ENCODE measurements at places on chromosomes 3 and 15.
A peak's percentile ranks its signal among the peaks of the same experiment; 100 is the strongest.

- no peak for DNase-seq
Measured at GRCh38 chr15:33215941-33216872, 21.7 kb upstream of the FMN1 start.

DNA sequence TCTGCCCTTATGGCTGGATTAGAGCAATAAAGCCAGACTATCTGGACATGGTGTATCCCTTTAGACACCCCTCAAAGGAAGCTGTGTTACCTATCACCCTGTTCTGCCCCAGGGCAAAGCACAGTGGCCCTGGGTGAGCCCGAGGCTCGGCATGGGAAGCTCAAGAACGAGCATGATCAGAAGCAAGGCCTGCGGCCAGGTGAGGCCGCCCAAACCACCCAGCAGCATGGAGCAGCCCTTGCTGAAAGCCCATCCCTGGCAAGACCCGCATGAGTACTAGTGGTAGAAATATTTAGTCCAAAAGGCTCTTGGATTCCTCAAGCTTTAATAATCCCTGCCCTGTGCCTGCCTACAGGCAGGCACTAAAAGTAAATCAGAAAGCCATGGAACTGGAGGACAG, 261.1 kb downstream of the MEX3B start:
- no peak for DNase-seq

- peak; percentile 18 for DNase-seq
Measured at GRCh38 chr3:107938143-107938542, 152.7 kb downstream of the CD47 start.

GRCh38 chr3:189626286-189626685, 4.9 kb upstream of the TP63 start:
- DNase-seq = no peak

DNA sequence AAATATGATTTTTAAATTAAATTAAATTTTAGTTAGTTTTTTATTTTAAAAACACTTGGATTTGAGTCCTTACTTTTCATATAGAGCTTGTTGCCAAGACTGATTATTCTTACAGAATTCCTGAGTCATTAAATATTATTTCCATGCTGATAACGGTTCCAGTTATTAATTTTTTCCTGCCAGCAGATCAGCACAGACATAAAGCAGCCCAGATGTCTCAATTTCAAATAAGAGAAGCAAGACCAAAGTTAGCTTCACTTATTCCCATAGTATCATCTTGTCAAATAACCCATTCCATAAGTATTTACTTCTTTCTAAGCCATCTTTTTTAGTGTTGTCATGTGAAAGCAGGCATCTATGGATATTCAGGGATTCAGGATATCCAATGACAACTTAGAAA, 75.3 kb downstream of the SSR3 start:
- DNase-seq = no peak

- peak; percentile 45 for DNase-seq
Measured at GRCh38 chr3:153284282-153284938, 122.4 kb downstream of the RAP2B start.

DNA sequence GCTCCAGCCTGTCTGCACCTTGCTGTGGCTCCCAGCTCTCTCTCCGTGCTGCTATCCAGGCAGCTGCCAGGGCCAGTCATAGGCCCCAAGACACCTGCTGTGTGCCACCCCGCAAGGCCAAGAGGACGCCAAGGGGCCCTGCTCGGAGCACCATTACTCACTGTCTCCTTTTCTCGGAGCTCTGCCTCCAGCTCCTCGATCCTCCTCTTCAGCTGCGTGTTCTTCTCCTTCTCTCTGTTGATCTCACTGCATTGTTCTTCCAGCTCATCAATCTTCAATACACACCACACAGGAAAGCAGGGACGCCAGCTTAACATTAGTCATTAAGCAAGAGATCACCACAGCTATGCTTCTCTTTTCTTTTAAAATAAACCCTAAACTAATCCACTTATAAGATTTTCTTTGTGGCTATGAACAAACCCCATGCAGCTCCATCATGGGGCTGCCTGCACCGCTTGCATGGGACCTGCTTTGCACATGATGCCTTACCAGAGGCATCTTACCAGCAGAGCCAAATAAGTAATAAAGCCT, 42.6 kb downstream of the WHAMM start:
- no peak for DNase-seq

- no peak for DNase-seq
Measured at GRCh38 chr3:192061426-192061825, 600.5 kb downstream of the PYDC2 start.

- no peak for DNase-seq
Measured at GRCh38 chr3:133937061-133937686, 41.5 kb upstream of the RAB6B start.

GRCh38 chr3:103127737-103128136, 692.9 kb downstream of the ZPLD1 start:
- no peak for DNase-seq

- no peak for DNase-seq
Measured at GRCh38 chr15:92840149-92840548, 60.0 kb upstream of the CHD2 start.

GRCh38 chr3:176867681-176868663, 329.3 kb downstream of the TBL1XR1 start:
- no peak for DNase-seq

- DNase-seq = no peak
Measured at GRCh38 chr3:146035366-146035765, 125.6 kb downstream of the PLOD2 start.

DNA sequence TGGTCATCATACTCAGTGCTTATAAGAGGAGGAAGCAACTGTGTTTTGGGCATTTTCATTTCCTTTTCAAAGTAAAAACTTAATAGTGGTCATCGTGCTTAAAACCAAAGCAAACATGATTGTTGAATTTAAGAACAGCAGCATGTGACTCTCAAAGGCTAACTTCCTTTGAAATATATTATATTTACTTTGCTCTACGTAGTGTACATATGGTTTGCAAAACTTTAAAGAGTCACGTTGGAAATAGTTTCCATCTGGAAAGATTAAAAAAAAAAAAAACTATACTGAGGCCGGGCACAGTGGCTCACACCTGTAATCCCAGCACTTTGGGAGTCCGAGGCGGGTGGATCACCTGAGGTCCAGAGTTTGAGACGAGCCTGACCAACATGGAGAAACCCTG, 367.9 kb upstream of the BCHE start:
- DNase-seq = no peak

DNA sequence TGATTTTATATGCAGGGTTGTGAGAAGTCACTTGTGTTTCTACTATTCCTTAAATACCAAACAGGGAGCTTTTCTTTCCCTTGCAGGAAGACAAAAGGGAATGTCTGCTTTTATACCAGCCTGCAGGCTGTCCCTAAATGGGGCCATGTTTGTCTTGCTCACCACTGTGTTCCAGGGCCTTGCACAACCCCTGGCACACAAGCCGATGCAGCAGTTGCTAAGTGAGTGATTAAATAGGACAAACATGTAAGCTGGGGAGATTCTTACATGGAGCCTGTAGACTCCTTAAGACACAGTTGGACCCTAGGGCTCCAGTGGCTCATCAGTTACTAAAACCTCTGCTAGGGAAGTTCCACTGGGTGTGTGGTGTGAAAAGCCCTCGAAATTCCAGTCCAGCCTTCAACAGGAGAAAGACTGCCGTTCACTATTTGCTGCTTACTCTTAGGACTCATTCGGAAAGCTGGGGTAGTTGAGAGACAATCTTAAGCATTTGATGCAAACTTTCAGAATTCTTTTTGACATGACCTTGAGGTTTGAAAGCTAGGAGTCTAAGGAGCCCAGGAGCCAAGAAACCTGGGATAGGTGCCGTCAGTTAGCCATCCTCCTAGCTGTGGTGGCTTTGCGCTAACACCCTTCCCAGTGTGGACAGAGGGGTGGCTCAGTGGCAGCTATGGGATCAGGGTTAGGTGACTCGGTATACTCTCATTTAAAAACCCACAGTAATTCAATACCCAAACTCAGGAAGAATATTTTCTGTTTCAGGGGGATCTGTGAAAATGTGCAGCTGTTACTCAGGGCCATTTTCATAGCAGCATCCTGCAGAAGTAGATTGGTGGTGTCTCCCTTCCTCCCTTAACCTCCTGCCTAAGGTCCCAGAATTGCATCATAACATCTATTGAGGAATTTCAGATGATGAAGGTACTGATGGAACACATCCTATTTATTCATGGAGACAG, 39.1 kb downstream of the SYNM start:
- peak; percentile 23 for DNase-seq

- DNase-seq = no peak
Measured at GRCh38 chr3:77800893-77801292, 761.0 kb downstream of the ROBO2 start.

DNA sequence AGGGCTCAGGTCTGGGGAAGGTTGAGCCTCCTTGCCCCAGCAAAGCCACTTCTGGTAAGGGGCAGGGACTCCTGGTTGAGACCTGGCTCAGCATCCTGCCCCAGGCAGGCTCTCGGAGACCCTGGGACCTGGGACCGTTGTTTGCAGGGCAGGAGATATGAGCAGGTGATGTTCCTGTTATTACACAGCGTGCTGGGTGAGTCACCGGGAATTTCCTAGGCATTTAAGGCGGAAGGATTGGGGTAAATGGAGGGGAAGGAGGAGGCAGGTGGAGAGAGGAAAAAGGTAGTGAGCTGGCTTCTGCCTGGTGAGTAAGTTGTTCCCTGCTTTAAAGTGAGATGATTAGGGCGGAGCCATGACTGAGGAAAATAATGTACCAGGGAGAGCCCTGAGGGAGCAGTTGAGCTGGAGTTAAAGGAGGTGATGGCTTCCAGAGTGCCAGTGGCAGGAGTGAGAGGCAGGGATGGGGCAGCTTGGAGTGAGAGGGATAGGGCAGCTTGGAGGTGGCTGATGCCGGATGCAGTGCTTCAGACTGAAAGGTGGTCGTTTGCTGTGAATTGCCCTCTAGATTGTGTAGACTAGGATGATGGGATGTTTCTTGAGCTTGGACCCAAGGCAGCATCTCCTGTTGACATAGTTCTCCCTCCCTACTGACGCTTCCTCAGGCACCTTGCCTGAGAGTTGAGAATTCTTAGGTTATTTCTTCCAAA, 79.4 kb downstream of the AAGAB start:
- DNase-seq = no peak

DNA sequence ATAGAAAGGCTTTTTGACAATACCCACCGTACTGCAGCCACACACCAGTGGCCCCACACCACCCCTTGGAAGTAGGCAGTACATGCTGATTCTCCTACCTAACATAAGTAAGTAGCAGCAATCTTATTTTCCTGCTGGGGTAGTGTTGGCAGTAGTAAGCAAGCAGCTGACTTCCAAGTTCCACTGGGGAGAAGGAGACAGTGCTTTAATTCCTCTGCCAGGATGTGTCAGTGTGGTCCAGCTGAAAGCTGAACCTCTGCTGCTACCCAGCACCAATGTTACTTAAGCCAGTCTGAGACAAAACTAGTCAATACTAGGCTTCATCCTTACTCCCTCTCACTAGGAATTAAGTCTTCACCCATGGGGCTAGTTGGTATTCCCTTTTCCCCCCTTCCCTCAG, 74.7 kb downstream of the DZIP3 start:
- DNase-seq = no peak

DNA sequence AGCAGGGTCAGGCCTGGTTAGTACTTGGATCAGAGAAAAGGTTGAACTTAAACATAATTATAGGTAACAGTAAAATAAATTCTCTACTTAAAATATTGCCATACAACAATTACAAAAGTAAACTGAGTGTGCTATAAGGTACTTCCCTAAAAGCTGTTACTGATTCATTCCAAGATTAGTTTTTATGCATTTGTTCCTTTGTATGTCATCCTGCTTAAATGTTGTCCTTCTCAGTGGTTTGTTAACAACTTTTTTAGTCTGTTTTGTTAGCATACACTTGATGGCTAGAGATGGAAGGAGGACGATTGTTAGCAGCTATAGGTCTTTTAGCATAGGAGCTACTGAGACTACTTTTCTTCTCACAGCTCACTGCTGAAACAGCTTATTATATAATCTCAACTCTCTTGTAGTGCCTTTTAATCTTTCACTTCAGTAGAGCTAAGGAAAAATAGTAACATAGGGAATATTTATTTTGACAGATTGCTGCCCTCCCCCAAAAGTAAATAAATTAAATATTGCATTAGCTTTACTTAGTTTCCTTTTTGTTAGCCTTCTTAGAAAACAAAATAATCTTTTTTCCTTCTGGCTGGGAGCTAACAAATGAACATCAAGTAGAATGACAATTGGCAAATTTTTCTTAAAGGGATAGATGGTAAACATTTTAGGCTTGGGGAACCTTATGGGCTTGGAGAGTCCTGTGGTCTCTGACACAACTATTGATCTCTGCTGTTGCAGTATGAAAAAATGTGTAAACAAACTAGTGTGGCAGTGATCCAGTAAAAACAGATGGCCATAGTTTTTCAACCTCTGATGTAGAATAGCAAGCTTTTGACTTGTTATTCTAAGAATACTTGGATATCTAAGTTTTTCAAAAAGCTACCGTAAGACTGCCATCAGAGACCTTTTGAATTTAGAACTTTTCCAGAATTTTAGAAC, 39.5 kb downstream of the USP8 start:
- no peak for DNase-seq

DNA sequence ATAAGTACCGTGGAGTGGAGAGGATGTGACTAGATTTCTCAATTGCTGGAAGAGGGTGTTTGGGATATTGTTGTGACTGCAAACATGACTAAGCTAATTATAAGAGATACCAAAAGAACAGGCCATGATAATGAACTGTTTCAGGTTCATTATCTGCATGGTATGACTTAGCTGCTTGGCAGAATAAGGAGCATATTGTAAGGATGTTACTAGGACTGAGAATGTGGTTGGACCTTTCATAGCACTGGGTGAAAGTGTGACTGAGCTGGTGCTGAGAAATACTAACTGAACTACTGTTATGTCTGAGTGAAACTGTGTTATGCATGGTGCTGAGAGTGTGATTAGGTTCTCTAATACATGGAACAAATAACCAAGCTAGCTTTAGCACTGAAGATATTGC, 11.0 kb downstream of the SCN10A start:
- DNase-seq = no peak

DNA sequence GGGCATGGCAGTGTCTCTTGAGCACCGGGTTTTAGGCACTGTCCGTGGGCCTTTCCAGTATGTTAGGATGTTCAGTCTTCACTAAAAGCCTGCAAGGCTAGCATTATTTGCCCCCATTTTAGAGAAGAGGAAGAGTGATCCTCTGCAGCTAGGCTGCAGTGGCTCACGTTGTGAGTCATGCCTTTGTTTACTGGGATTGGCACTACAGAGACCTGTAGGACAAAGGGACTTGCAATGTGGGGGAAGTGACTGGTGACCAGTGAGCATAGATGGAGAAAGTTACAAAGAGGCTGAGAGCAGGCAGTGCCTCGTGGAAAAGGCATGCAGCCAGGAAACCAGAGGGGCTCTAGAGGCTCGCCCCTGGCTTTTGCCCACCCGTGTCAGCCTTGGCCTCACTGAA, 26.8 kb upstream of the CPNE9 start:
- no peak for DNase-seq

- no peak for DNase-seq
Measured at GRCh38 chr3:191019855-191020254, 157.4 kb upstream of the GMNC start.

- DNase-seq = no peak
Measured at GRCh38 chr15:45498701-45499100, 23.9 kb downstream of the SLC30A4 start.

GRCh38 chr3:66253790-66254620, 33.2 kb downstream of the SLC25A26 start:
- peak; percentile 55 for DNase-seq
